CD8-positive, alpha-beta memory T cell (primary cell): ENCODE measurements at places on chromosomes 1 and 21.

GRCh38 chr1:232183802-232184201, 446.1 kb downstream of the SIPA1L2 start:
- DNase-seq, result no peak

DNA sequence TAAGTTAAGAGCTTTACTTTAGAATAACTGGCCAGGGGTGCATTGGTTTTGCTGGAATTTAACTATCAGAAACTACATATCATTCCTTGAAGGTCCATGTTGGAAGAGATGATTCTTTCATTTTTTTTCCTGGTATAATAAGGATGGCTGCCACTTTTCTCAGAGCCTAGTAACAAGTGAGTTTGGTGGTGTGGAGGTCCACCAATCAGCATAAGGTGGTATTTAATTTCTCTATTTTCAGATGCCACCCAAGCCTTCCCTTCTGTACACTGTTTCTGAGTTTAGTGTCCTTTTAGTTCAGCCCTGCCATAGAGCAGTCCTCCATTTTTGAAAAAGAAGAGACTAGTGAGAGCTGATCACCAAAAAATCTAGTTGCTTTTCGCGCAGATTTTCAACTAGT, 386.3 kb downstream of the USP25 start:
- no peak for DNase-seq

DNA sequence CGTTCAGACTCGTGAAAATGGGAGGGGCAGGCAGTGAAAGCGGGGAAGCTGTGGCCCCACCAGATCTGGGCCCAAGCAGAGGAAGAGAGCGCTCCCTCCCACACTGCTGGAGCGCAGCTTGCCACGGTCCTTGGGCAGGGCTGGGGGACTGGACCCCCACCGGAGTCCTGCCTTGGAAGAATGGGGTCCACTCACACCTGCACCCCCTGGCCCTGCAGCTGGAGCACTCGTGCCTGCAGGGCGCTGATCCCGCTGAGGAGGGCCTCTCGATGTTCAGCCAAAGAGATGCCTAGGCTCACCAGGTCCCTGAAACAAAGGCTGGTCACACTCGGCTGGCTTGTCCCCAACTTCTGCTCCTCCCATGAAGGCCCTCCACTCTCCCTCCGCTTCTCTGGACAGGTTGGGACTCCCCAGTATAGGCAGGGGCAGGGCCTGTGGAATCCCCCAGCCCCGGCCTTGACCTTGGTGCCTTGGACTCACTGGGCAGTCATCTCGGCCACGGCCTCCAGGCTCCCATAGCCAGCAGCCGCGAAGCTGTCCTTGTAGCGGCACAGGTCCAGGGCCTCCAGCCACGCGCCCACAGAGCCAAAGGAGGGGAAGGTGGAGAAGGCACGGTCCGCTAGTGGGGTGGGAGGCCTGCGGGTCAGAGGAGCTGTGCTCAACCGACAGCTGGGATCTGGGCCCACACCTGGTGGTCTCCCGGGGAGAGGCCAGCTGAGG, 26.0 kb downstream of the CDCA8 start:
- DNase-seq, result no peak

DNA sequence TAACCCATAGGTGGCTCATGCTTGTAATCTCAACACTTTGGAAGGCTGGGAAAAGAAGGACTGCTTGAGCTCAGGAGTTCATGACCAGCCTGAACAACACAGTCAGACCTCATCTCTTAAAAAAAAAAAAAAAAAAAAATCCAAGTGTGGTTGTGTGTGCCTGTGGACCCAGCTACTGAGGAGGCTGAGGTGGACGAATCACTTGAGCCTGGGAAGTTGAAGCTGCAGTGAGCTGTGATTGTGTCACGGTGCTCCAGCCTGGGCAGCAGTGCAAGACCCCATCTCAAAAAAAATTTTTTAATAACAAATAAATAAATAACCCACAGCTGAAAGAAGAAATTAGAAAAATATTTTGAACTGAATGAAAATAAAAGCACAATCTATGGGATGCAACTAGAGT, 13.8 kb downstream of the INTS7 start:
- DNase-seq, result no peak

GRCh38 chr1:93661829-93662474, 19.7 kb downstream of the BCAR3 start:
- no peak for DNase-seq

DNA sequence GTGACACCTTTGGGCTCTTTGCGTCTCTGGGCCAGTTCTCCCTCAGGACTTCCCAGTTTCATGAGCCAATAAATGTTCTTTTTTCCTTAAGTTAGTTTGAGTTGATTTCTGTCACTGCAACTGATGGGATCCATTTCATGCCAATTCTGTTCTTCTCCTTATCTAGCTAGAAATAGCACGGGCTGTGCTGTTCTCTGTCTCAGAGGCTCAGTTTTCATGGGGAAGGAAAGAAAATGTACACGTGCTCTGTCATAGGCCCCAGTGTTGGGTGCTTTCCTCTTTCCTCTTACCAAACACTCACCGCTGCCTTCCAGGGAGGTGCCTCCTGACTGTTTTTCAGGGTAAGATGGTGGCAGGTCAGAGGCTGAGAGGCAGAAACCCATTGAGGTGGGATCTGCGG, 43.2 kb upstream of the ACTL8 start:
- DNase-seq, result no peak

- peak; percentile 39 for DNase-seq
Measured at GRCh38 chr1:89286549-89287180, 14.0 kb upstream of the GBP5 start.

DNA sequence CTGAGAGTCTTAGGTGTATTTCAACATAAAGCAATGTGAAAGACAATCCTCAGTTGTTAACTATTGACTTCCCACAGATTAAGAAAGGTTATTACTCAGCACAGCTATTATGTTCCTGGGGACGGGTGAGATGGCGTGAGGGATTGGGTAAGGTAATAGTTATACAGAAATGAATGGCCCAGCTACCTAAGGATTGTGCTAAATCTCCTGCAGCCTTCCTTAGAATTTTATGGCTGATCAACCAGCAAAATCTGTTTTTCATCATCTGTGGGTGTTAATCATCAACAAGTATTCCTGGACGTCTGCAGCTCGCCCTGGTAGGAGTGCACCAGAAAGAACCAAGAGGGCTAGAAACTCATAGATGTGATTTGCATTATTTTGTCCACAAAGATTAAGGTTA, 146.0 kb upstream of the IVNS1ABP start:
- DNase-seq, result no peak

GRCh38 chr1:68339505-68339904, 107.2 kb upstream of the WLS start:
- no peak for DNase-seq

- no peak for DNase-seq
Measured at GRCh38 chr1:182143825-182144645, 82.5 kb upstream of the ZNF648 start.

DNA sequence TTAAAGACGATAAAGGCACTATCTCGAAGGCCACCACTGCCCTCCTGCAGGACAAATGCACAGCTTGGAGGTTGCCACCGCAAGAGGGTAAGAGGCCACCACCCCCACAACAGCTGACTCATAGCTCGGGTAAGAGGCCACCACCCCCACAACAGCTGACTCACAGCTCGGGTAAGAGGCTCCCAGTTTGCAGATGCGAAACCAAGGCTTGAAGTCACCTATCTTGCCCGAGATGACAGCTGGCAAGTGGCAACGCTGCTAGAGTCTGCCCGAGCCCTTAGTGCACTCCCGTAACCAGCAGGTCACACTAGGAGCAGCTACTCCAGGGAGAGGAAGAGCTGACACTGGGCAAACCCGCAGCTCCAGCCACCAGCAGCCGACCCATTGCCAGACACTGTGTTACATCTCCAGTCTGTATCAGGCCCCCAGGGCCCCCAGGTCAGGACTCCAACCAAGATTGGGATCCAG, 17.1 kb upstream of the SPSB1 start:
- no peak for DNase-seq

- no peak for DNase-seq
Measured at GRCh38 chr1:243408479-243408878, 152.6 kb downstream of the SDCCAG8 start.

DNA sequence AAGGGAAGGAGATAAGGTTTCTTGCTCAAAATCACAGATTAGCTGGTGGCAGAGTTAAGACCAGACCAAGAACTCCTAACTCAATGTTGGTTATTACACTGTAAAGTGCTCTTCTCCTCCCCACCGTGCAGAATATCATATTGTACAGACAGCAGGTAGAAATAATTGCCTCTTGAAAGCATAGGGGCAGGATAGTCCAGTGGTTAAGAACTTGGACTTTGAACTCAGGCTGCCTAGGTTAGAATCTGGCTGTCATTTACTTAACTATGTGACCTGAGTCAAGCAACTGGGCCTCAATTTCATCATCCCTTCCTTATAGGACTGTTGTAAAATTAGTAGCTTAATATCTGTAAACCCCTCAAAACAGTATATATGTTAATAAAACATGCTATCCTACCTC, 114.9 kb upstream of the HIVEP3 start:
- no peak for DNase-seq

GRCh38 chr1:223755992-223756775, 43.8 kb downstream of the CAPN2 start:
- DNase-seq, result no peak

DNA sequence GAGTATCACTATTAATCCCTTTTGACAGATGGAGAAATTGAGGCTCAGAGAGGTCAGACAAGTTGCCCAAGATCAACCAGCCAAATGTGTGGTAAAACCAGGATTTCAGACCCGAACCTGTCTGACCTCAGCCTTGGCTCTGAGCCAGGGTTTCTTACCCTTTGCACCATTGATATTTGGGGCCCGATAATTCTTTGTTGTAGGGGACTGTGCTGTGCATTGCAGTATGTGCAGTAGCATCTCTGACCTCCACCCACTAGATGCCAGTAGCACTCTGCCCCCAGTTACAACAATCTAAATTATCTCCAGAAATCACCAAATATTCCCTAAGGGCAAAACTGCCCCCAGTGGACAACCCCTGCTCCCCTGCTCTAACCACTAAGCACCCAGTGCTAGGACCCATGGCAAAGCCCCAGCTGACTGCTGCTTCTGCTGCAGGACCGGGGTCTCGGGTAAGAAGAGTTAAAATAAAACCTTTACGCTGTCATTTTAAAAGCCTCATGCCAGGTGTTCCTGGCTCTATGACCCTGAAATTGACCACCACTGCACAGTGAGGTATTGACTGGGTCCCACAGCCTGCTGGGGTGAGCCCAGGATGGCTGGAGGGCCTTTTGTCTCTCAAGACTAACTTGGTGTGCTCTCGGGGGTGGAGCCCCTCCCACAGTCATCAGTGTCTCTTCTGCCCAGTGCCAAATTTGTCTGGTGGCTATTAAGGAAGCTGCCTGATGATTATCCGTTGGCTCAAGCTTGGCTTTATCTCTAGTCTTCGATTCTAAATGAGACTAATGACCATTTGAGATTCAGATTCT, 5.6 kb upstream of the MAN1C1 start:
- no peak for DNase-seq

DNA sequence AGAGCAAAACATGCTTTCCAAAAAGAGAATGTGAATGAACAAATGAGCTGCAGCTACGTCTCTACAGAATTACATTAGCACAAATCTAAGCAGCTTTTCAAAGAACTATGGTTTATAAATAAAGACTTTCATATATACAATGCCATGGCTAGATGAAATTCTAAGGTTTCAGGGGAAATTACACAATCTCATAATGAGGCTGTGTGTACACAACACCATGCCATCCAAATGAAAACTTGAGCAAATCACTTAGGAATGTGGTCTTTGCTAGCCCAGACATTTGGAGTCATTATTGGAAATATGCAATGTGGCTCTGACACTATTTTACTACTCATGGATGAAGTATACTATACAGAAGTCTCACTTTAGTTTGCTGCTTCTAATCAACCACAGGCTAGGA, 37.5 kb downstream of the SPAG17 start:
- no peak for DNase-seq

- no peak for DNase-seq
Measured at GRCh38 chr1:151516031-151516511, 4.9 kb downstream of the CGN start.

DNA sequence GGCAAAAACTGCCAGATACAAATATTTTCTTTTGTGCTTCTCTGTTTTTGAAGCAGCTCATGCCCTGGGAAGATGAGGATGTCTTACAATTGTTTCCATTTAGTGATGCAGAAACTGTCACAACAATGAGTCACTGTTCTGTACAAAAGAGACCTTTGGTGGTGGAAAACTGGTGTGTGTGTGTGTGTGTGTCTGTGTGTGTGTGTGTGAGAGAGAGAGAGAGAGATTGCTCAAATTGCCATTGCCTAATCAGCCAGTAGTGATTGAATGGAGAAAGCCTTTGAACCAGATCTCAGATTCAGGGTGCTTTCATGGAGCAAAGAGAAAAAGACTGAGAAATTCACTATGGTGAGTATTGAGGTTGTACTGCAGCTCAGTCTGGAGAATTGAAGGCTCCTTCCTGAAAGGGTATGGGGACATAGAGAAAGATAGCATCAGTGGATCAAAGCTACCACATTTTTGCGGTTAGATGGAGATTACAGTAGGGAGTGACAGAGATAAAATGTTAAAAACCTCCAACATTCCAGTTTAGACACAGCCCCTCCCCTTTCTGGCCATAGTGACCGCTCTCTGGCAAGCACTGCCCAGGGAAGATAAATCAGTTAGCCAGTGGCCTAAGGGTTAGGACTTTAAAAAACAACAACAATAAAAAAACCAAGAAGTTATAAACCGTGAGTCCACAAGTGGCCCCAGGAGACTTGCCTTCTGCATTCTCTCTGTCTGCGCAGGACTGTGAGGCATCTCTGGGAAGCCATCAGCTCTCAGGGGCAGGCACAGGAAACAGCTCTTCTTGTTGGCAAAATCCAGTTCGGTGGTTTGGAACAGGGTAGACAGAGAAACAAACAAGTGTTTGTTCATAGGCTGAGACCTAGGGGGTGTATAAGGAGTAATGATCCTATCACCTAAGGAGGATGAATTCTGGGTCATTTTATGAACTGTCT, 406.5 kb downstream of the DUSP10 start:
- no peak for DNase-seq

- no peak for DNase-seq
Measured at GRCh38 chr1:30968220-30968971, 59.8 kb upstream of the SDC3 start.

GRCh38 chr1:96674915-96675314, 46.7 kb upstream of the PTBP2 start:
- DNase-seq, result no peak

GRCh38 chr1:230937371-230937770, 41.3 kb downstream of the TTC13 start:
- no peak for DNase-seq

GRCh38 chr1:112410673-112411072, 14.7 kb downstream of the CTTNBP2NL start:
- DNase-seq, result no peak

DNA sequence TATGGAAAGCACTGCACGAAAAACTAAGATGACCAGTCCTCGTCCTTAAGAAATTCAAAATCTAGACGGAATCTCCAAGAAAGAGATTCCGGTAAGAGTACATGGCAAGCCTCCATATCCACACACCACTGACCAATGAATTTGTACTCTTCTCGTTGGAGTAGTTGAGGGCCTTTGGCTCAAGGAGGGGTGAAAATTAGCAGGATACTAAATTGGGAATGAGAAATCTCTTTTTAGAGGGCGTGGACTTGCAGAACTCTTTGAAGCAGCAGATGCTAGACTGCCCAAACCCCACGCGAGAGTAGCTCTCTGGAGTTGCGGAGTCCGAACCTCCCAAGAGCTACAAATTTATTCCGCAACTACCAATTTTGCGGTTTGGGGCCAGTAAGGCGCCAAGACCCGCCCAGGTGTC, 872 bp upstream of the PPP2R5A start:
- no peak for DNase-seq

- no peak for DNase-seq
Measured at GRCh38 chr1:10528066-10529014, 53.6 kb downstream of the PEX14 start.
